ENCODE measurements at places on chromosomes 3 and 15.

GRCh38 chr3:99845999-99846398 lies 28.3 kb downstream of the CMSS1 start:
- no peak for DNase-seq

DNA sequence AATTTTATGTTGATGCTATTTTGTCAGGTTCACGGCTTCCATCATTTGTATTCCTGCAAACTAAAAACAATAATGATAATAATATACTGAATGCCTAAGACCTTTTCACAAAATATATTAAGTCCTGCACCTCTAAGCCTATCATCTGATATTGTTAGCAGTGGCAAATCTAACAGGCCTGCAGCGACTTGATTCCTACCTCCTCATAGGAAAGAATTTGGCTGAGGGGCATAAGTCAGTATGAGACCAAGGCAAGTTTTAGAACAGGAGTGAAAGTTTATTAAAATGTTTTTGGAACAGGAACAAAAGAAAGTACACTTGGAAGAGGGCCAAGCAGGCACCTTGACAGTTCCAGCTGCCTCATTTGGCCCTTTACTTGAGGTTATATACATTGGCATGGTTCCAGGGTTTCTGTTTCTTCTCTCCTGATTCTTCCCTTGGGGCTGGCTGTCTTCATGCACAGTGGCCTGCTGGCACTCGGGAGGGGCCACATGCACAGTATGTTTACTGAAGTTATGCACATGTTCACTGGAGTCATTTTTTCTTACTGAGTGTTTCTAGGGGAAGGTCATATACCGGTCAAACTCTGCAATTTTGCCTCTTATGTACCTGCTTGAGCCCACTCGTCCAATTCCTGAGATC lies 418.1 kb downstream of the EPHA6 start:
- no peak for DNase-seq

- DNase-seq: no peak
These were observed 322.1 kb downstream of the THSD4 start for GRCh38 chr15:71437404-71437803.

DNA sequence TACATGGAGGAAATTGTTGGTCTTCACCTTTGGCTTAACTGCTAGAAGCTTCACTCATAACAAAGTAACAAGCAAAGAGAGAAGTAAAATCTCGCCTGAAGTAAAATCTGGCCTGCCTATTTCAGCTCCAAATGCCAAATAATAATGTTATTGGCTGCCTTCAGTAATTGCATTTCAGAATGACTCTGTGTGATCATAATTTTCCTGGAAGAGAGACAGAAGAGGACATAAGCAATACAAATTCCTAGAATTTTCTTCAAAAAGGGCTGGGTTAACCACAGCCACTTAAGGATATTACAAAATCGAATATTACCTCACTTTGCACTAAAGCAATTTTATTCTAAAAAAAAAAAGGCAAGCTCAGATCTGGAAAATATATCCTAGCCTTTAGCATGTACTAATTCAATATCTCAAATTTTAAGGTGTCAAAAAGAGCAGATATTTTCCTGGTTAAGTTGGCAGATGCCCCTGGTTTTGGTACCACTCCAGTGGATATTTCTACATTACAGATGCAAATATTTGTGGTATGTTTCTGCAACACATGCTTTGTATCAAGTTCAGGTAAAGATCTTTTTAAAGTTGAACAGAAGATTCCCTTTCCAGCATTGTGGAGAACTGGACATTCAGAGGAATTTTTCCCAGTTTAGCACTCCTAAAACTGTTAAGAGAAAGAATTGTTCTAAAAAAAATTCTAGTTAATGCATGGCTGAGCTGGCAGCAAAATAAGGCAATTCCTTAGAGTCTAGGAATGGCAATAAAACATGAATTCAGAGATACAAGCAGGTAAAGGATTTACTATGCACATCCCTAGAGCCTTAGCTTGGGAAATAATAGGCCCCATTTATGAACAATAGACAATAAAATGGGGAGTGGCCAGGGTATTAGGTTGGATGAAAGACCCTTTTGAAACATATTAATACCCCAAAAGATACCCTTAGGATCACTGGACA lies 116.7 kb downstream of the STAC start:
- no peak for DNase-seq

DNA sequence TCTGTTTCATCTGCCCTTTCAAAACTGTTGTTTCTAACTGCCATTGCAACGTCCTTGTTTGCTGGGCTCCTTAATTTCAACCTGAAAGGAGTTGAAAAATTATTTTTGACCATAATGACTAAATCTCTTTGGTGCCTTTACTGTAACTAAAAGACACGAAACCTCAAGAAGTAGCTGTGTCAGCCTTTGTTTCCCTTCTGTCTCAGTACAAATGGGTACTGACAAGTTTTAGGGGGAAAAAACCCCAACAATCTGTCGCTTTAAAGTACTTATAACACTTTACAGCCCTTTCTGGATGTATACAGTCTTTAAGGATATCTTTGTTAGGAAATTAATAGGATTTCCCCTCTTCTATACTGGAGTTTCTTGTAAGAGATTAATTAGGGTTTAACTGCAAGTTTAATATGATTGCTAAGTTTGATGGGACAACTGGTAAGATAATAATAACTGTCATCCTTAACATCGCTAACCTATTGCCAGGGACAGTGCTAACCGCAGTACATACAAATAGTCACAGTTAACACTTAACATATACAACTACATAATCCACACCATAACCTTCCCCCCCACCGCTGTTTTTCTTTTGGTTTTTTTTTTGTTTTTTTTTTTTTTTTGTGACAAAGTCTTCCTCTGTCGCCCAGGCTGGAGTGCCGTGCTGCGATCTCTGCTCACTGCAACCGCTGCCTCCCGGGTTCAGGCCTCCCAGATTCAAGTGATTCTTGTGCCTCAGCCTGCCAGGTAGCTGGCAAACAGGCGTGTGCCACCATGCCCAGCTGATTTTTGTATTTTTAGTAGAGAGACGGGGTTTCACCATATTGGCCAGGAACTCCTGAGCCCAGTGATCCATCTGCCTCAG lies 1.7 kb downstream of the GXYLT2 start:
- no peak for DNase-seq

DNA sequence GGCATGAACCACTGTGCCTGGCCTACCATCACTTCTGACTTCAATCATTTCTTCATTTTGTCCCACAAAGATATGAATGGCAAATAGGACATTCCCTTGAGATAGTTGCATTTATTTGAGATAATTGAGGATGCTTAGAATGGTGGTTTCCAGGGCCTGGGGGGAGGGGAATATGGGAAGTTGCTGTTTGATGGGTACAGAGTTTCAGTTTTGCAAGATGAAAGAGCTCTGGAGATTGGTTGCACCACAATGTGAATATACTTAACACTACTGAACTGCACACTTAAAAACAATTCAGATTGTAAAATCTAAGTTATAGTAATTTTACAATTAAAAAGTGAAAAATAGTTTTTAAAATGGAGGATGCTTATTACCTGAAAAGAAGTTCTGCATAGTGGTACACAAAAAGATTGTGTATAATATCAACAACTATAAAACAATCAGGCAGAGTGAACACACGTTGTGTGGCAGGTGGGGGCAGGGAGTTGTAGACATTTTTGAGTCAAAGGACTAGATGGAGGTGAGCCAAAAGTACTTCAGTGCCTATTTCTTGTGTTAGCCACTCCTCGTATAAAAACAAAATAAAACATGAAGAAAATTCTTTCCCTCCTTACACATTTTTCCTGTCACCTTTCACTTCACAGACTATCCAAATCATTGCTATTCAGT lies 18.5 kb upstream of the RIOX2 start:
- no peak for DNase-seq

GRCh38 chr3:152202976-152203626 lies 65.6 kb upstream of the MBNL1 start:
- DNase-seq: no peak

DNA sequence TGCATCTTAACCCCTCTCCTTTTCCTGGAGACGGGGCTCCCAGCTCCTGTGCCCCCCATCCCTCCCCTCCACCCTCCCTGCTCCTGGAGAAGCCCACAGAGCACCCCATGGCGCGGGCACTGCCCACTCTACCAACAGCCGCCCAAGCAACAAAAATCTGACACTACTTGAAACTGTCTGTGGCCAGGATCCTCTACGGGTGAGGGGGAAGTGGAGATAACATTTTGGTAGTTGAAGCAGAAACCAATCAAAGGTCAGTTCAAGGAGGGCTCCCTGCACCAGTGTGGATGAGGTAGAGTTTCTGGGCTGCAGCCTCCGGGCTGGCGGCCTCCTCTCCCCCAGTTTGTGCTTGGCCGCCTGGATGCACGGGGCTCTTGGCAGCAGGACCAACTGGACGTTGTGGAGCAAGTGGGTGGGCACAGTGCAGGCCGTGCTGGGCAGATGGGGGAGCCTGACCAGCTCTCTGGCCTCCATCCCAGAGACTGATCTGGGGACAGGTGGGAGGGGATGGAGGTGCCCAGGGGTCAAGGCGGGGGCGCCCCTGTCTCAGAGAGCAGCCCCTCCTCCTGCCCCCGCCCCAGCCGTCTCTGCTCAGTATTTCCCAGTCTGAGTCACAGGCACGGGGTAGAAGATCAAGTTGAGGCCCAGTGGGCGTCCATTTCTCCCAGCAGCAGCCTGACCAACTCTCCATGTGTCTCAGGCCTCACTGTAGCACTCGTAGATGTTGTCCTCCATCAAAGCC lies 12.8 kb downstream of the H1-8 start:
- no peak for DNase-seq

DNA sequence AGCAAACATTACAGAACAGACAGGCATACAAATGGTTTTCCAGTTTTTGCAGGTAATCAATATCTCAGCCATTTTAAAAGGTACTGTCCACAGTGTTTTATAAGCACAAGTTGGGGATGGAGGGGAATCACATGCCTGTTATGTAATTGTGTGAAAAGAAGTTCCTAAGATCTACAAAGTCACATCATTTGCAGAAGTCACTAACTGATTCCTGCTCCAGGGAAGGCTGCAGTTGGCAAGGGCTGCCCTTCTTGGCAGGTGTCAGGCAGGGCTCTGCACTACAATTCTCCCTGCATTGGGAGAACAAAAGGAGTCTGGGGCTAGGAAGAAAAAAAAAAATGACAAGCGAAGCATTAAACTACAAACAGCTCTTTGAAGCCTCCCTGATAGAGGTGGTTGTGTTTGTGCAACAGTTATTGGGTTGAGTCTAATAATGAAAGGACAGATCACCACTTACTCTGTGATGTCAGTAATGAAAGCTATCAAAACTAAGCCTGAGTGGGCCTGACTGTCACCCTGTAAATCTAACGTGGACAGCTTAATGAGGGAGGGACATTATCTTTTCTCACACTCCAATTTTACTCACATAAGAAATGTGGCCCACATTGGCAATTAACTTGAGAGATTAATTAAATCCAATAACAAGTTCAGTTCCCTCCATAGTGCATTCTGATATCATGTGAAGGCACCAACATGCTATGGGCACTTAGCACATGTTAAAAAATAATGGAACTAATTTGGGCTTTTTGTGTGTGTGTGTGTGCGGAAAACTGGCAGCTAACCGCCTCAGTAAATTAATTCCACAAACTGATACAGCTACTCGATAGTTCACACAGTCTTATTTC lies 242.9 kb downstream of the FHIT start:
- DNase-seq: no peak

- DNase-seq: no peak
These were observed 5.2 kb downstream of the MEIS2 start for GRCh38 chr15:37094915-37095711.

GRCh38 chr3:175378348-175378747 lies 519.2 kb downstream of the NAALADL2 start:
- DNase-seq: no peak

GRCh38 chr3:131568460-131568859 lies 65.7 kb upstream of the MRPL3 start:
- DNase-seq: no peak

- no peak for DNase-seq
These were observed 811.4 kb downstream of the NAALADL2 start for GRCh38 chr3:175670557-175670956.

GRCh38 chr15:48086133-48086532 lies 34.7 kb upstream of the SLC24A5 start:
- DNase-seq: no peak

- no peak for DNase-seq
These were observed 8.8 kb downstream of the ADPRH start for GRCh38 chr3:119588112-119588511.

DNA sequence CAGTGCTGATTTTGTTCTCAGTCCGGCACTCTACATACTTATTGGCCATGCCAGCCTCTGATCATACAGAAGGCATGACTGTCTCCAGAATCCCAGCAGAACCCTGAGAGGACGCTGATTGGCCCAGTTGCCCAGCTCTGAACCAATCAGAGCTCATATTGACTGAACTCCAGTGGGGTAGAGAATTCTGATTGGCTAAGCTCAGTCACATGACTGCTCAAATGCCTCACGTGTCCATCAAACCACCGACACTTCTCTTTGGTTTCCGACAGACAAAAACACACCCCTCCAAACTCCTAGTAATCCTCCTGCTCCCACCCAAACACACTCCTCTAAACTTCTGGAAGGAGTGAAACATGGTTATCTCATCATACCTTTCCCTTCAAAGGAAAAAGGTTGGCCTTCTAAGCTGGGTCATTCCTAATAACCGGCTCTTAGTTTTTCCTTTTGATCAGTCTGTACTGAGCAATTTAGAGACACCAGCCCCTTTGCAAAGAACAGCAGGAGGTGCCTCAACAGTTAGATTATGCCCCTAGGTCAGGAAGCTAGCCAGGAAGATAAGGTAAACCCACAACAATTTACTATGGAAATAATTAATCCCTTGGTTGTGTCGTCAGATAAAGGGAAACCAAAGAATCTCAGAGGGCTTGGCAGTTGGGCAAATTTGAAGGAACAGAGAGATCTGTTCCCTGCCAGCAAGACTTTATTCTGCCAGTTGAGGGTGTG lies 187.8 kb downstream of the TLE3 start:
- DNase-seq: no peak

DNA sequence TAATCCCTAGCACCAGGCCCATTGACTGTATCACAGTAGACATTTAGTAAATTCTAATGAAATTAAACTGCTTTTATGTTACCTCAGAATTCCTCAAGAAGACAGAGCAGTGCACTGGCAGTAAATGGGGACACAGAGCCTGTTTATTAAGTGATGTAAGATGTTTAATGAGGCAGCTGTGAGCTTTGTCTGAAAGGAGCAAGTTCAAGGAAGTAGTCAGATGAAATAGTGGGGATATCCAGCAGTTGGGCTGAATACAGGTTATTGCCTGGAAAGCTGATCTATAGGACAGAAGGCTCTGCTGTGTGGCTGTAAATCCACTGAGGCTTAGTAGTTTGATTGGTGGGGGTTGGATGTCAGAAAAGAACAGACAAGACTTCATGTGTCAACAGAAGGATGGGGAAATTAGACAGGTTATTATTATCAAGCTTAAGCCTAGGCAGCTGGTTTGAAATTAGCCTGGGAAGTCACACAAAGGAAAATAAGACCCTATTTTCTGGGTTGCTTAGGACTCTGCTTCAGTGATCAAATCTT lies 62.2 kb downstream of the PFN2 start:
- DNase-seq: no peak

- no peak for DNase-seq
These were observed 81.2 kb downstream of the NEK11 start for GRCh38 chr3:131107637-131108433.

- DNase-seq: no peak
These were observed 25.3 kb downstream of the CMSS1 start for GRCh38 chr3:99842826-99843589.

Measured in GOT3 (cell line).